Activated CD4-positive, alpha-beta T cell treated with anti-CD3 and anti-CD28 coated beads, Interleukin-2, amount 50 U/mL, for 1 hour (primary cell): ENCODE measurements at places on chromosomes 6 and 20.

- no peak for DNase-seq
These were observed 63.5 kb downstream of the SLC2A10 start for GRCh38 chr20:46772901-46773300.

DNA sequence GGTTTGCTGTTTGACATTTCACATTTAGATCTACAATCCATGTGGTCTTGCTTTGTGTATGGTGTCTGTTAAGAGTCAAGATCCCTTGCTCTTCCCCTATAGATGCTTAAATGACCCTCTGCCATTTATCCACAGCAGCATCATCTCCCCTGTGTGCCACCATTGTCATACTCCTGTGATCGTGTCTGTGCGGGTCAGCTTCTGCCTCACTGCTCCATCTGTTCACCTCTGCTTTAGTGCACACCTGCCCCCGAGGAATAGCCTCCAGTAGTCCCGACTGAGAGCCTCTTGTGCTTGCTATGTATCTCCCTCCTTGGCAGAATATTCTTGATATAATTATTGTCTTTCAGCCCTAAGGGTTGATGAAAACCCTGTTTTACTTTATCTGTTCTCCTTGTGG is 551.2 kb downstream of the CDH26 start:
- DNase-seq, result no peak

DNA sequence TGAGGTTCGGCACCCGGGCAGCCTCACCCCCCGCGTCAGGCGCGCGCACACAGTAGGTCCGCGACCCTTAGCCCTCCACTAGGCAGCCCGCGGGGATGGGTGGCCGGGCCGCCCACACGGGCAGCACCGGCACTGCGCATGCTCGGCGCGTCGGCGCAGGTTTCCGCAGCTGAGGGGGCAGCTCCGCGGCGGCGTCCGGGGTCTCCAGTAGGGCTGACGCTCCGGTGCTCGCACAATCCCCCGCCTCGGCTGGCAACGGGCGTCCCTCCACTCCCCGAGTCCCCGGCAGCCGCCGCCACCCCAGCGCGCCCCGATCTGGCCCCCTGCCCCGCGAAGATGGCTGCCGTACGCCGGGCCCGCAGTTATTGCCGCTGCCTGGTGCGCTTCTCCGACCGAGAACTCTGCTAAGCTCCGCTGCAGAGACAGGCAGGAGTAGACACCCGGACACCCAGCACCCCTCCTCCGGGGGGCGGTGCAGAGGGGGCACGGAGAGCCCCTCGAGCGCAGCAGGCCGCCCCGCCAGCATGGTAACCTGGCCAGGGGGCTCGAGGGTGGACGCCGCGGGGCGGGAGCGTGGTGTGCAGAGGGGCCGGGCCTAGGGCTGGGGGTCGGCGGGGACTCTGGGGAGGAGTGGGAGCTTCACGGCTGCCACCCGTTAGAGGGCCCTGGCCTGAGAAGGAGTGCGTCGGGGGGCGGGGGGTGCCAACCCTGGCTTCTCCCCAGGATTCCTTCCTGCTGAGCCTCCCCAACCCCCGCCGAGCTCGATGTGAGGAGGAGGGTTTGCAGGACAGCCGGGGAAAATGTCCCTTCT is at the start of gene FBXO9:
FBXO9 (plus strand) TSS at position 139 of the 811 bp plus-strand sequence; CDS start at position 525, 386 bp downstream.
- peak; percentile 64 for DNase-seq

DNA sequence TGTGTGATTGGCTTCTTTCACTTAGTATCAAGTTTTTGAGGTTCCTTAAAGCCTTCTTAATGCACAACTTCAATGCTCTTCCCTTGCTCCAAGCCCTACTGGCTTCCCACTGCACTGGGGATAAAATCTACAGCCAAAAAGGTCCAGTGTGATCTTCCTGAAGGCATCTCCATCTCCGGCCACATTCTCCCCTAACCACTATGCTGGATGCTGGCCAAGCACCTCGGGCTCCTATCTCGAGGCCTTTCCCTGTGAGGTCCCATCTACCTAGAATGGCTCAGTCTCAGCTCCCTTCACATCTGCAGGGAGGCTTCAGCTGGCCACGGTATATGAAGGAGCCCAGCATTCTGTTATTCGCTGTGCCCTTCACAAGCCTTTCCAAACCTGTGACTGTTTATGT is 48.1 kb downstream of the CNKSR3 start:
- no peak for DNase-seq

GRCh38 chr20:44651684-44652423 is at the start of gene ADA:
Gene ADA (minus strand): TSS chr20:44651699. CDS start chr20:44651607, 92 bp downstream.
- peak; percentile 33 for DNase-seq

DNA sequence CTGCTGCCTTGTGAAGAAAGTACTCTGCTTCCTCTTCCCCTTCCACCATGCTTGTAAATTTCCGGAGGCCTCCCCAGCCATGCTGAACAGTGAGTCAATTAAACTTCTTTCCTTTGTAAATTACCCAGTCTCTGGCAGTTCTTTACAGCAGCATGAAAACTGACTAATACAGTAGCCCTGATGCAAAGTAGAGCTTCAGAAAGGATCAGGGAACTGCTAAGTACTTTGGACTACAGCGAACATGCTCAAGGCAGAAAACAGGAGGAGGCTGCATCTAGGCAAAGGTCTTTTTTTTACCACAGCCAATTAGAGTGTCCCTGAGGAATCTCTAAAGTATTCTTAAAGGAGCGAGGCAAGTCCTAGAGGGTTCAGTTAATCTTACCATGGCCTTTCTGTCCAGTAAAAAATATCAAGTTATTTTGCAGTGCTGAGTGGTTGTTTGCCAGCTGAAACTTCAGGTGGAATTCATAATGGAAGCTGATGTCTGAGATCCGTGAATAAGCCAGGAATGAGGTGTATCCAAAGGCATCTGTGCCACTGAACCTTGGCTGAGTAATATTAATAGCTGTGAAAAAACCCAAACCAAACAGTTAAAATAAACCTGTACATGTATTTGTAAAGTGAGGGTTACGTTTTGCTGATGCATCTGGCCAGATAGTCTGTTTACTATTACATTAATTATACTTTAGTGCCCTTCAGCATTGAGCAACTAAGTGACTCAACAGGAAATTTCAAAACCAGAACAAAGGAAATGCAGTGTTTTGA is 170.4 kb downstream of the PHF3 start:
- no peak for DNase-seq

- no peak for DNase-seq
These were observed 9.4 kb downstream of the STX11 start for GRCh38 chr6:144159742-144160141.

GRCh38 chr6:22476811-22477390 is 92.5 kb upstream of the HDGFL1 start:
- no peak for DNase-seq

DNA sequence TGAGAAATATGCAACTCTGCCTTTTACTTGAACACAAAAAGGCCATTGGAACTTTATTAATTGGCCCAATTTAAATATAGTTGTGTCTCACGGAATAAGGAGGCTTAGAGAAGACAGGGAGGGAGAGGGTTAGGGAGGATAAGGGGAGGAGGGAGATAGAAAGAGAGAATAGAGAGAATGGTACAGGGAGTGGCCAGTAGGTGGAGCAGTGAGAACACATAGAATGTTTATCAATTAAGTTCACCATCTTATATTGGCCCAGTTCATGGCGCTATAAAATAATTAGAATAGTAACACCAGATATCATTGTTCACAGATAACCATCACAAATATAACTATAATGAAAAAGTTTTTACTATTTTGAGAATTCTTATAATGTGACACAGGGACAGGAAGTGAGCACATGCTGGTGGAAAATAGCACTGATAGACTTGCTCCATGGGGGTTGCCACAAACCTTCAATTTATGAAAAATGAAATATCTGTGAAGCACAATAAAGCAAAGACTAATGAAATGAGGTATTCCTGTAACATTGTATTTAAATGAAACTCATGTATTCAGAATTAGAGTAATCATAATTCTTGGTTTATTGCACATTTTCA is 374.1 kb upstream of the MANEA start:
- DNase-seq, result no peak

DNA sequence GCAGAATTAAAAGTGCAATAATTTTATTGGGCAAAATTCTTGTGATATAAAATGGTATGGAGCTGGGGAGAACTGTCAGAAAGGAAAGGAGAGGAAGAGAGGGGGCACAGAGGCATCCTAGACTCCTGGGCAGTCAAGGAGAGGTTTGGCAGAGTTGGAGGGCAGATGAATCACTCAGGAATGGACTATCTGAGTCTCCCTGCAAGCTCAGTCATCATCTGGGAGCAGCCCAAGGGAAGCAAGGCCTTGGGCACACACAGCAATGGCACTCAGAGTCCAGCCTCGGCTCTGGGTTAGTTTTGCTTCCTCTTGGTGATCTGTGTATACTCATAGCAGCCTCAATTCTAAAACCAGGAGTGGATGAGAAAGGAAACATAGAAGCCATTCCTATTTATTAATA is 67.2 kb downstream of the SLC22A1 start:
- no peak for DNase-seq

GRCh38 chr6:151154418-151154817 is 85.3 kb upstream of the AKAP12 start:
- no peak for DNase-seq

DNA sequence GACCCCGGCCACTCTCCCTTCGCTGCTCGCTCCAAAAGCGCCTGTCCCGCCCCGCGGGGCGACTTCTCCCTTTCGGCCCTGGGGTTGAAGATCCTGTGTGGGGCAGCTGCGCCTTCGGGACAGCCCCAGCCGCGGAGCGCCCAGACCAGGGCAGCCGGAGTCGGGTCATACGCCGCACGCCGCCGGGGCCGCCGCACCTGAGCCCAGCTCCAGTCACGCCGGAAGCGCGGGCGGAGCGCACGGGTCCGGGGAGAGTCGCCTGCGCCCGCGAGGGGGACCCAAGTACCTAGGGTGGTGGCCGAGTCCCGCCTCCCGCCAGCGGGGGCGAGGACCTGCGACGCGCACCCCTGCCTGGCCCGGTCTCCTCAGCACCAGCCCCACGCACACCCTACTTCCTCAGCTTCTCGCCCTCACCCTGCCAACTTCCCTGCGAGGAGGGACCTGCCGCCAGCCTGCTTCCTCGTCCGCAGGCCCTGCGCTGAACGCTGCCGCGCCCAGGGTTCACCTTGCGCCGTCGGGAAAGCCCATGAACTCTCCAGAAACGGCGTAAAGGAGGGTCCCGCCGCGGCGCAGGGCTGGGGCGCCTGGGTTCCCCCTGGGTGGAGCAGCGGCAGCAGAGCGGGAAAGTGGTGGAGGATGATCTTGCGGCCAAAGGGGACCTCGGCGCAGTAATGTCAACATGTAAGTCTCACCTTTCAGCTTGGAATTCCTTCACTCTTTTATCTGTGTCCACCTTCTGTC is at the start of gene ADGRG6:
ADGRG6 (plus strand) TSS at position 357 of the 741 bp plus-strand sequence; CDS start at position 680, 323 bp downstream.
- DNase-seq, result peak; percentile 11

DNA sequence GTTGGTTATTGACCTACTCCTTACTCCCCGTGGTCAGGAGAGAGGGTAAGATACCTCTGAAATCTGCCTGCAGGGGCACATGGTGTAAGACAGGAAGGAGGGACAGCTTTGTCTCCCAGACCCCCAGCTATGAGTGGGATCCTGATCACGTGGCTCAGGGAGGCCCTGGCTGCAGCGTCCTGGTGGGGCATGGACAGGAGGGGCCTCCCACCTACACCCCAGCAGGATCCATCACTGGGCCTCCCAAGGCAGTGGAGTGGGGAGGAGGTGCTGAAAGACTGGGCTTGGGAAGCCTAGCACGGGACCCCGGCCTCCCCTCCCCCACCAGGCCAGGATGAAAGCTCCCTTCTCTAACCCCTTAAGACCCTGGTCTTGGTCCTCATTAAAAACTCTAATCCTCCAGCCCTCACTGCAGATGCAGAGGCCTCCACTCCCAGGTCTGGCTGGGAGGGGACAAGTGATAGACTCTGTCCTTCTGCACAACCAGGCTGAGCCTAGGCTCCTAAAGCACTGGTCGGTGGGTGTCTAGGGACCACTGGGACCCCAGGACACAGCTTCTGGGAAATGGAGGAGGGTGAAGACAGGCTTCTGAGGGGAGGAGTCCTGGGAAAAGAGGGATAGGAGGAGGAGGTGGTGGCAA is 29.6 kb upstream of the VEGFA start:
- DNase-seq, result no peak
